ENCODE measurements at places on chromosomes 6 and 20.

DNA sequence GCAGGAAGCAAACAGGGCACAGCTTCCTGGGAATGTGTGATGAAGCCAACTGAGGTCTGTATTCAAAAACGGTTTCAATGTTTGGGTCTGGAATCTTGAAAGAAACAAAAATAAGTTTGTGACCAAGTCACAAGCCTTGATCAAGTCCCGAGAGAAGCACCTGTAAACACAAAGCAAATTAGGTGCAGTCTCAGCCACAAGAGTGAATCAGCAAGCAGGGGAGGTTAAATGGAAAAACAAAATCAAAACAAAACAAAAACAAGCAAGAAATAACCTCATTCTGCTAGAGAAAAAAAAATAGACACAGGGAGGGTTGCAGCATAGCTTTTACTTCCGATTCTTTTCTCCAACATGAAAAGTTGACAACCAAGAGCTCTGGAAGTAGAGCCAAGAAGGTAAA, 201.7 kb downstream of the CLIC5 start:
- DNase-seq, result no peak

GRCh38 chr6:112058243-112059032, 4.5 kb downstream of the CCN6 start:
- DNase-seq, result no peak

- no peak for DNase-seq
Observed at GRCh38 chr6:72466971-72467566, 154.8 kb upstream of the KCNQ5 start.

GRCh38 chr6:134093007-134093573, 40.7 kb upstream of the SLC2A12 start:
- DNase-seq, result no peak

DNA sequence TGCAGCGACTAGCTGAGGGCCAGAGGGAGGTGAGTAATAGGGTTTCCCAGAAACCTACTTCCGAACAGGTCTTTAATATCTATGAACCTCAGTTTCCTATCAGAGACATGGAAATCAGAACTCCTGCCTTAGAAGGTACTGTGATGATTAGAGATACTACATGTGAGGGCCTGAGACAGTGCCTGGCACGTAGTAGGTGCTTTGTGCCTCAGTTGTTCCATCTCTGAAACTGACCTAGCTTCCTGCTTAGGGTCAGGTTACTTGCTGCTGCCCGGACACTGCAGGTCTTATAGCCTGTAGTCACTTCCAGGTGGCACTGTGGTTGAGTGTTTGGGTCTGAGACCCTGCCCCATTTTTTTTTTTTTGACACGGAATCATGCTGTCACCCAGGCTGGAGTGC, 20.9 kb downstream of the RAB44 start:
- DNase-seq, result no peak

DNA sequence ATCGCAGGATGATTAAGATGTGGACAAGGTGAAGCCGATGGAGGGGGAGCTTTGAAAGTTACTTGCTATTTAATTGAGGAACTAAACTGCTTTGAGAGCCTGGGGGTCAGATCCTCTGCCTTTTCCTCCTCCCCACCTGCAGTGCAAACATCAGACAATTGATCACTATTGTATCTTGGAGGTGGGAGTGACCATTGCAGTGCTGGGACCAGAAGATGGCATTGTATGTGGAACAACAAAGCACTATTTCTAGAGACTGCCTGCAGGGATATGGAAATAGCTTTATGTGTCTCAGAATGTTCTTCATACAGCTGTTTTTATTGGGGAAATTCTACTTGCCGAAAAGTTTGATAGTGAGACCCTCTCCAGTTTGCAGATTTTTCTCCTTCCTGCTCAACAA, 4.2 kb downstream of the MOG start:
- no peak for DNase-seq

- DNase-seq, result peak; percentile 58
Observed at GRCh38 chr20:62117362-62117646, 5.0 kb upstream of the LSM14B start.

GRCh38 chr6:73024598-73024997, 200.7 kb downstream of the KHDC1L start:
- DNase-seq, result no peak

- DNase-seq, result no peak
Observed at GRCh38 chr6:124987291-124987690, 25.1 kb downstream of the RNF217 start.

- no peak for DNase-seq
Observed at GRCh38 chr20:4260102-4260501, 244.7 kb upstream of the RNF24 start.

DNA sequence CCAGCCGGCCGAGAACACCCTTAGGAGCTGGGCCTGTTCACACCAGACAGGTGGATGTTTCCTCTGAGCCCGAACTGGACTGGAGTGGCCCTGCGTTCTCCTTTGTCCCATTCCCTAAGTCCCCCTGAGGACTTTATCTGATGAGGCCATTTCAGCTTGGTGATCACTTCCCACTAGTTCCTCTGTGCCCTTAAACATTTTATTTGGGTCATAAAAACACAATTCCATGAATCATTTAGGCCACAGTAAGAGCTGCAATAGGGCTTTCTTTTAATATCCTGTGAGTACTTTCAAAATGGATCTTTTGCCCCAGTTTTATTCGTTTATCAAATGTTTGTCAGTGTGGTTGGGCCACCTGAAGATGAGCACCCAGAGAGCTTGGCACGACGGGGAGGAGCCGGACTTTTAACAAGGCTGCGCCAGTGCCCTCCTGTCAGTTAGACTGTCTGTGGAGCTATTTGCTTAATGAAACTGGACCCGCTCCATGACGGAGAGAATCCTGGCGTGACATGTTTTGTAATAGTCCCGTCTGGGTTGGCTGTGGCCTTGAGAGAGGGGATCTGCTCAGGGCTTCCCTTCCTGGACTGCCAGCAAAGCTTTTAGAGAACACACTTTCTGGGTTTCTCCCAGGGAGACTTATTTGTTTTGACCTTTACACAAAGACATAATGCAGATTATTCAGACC, 53.5 kb downstream of the ZDHHC14 start:
- peak; percentile 52 for DNase-seq

GRCh38 chr6:25753079-25753478, 1.5 kb upstream of the SLC17A4 start:
- no peak for DNase-seq

- peak; percentile 37 for DNase-seq
Observed at GRCh38 chr20:63102721-63103375, 96.1 kb upstream of the BHLHE23 start.

DNA sequence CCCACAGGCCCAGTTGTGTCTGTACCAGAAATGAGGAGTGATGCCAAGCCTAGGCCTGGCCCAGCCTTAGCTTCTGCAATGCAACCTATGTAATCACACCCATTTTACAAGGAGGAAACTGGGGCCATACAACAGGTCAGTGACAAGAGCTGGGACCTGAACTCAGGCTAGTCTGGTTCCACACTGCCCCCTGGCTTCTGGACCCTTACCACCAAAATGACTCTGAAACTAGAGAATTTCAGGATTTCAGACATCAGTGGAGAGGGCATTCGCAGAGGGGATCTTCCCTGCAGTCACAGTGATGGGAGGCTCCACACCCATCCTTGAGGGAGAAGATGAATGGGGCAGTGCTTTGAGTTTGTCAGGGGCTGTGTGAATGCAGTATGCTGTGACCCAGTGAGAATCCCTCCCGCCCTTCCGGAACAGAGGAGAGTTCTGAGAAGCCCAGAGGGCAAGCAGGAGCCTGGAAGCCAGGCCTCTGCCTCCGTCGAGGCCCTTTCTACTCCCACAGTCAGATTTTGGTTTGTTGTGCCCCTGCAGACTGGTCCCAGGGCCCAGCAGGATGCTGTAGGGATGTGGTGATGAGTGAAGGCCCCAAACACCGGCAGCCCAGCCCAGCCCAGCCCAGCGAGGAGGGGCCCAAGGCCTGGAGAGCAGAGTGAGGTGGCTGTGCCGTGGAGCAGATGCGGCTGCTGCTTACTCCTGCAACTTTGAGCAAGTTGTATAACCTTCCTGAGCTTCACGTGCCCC, 48.1 kb upstream of the MYL9 start:
- no peak for DNase-seq

- no peak for DNase-seq
Observed at GRCh38 chr6:119020597-119021561, 57.6 kb downstream of the FAM184A start.

DNA sequence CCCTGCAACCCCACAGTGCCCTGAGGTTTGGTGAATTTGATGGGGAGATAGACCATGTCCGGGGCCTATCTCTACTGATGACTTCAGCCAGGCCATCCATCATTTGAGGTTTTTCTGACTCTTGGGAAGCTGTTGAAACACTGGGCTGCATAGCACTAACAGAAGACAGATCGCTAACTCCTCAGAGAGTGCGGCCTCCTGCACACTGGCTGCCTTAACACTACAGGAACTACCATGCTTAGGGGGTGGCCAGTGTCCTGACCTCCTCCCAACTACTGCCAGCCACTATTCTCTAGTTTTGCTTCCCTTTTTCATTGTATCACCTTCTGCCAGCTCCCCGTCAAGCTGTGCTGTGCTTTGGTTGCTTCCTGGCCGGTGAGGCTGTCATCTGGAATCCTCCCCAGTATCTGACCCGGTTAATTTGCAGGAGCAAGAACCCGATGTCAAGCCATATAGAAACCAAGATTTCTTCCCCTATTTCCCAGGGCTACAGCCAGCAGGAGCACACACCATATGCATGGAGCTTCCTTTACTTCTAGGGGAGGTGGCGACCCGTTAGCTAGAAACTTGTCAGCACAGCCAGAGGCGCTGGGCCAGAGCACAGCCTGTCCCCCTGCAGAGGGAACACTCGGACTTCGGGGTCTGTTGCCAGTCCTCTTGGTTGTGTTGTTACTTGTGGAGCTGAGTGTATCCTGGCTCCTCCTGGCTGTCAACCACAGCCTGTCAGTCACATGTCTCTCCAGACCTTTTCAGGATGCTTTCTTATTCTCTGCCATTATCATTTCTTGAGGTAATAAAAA, 57.3 kb upstream of the TRAF3IP2 start:
- DNase-seq, result peak; percentile 80

GRCh38 chr6:163720005-163720404, 305.5 kb downstream of the QKI start:
- DNase-seq, result no peak

- DNase-seq, result no peak
Observed at GRCh38 chr20:49286689-49287551, 9.1 kb upstream of the ZNFX1 start.

- no peak for DNase-seq
Observed at GRCh38 chr6:129434091-129434490, 275.9 kb downstream of the ARHGAP18 start.

GRCh38 chr6:49001856-49002541, 461.1 kb downstream of the MMUT start:
- DNase-seq, result no peak

DNA sequence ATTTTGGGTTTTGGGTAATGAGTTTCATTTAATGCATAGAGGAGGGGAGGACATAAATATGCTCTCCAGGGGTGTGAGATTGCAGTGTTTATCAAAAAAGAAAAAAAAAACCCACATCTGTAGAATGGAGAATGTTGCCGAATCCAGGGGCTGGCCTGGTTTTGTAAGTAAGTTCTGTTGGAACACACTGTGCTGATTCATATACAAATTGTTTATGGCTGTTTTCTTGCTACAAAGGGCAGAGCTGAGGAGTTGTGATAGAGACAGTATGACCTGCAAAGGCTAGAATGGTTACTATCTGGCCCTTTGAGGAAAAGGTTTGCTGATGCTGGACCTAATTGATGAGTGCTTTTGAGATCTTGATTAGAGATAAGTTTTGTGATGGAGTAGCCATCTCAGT, 30.4 kb downstream of the SCAF8 start:
- DNase-seq, result no peak

- DNase-seq, result no peak
Observed at GRCh38 chr20:23145281-23145700, 59.2 kb upstream of the CD93 start.

DNA sequence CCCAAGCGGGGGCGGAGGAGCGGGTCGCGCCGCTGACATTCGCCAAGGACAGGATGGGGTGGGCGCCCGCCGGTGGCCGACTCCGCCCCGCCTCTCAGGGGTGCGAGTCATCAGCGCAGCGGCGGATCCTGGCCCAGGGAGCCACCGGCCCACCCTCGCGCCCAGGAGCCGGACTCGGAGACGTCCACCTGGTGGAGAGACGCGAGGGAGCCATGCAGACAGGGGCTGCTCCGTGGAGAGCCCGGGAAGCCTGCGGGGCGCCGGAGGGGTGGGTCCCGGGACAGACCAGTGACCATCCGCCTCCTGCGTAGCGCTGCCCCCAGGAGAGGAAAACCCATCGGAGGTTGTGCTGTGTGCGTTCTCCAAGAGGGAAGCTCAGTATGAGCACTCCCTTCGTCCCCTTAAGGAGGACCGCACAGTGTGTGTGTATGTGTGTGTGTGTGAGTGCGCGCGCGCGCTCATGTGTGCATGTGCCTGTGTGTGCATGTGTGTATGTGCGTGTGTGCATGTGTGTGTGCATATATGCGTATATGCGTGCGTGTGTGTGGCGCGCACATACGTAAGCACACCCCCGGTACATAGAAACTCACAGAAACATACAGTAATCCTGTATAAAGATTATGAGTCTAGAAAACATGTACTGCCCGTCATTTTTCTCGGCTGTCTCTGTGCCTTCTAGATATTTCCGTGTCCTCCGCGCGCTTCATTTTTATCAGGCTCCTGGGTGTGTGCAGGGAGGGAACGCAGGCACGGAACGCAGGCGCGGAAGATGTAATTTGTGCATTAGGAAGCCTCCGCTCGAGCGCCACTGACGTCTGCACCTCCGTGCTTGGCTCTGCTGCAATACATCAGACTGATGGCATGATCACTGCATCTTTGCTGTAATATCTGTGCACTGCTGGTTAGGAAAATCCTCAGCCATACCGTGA, 158.9 kb downstream of the TBXT start:
- peak; percentile 60 for DNase-seq

DNA sequence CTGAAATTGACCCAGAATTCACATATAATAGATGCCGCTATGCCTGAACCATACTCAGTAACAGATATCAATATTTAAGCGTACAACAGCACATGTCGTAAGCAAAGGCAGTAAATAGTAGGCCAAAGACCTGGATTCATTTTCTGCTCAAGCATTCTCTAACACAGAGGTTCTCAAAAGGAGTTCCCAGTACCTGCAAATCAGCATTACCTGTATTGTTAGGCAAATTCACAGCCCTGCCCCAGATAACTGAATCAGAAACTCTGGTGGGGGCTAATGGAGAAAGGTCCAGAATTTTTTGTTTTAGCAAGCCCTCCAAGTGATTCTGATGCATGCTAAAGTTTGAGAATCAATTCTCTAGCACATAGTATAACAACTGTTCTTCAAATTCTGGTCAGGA, 36.0 kb downstream of the RSPO3 start:
- no peak for DNase-seq

DNA sequence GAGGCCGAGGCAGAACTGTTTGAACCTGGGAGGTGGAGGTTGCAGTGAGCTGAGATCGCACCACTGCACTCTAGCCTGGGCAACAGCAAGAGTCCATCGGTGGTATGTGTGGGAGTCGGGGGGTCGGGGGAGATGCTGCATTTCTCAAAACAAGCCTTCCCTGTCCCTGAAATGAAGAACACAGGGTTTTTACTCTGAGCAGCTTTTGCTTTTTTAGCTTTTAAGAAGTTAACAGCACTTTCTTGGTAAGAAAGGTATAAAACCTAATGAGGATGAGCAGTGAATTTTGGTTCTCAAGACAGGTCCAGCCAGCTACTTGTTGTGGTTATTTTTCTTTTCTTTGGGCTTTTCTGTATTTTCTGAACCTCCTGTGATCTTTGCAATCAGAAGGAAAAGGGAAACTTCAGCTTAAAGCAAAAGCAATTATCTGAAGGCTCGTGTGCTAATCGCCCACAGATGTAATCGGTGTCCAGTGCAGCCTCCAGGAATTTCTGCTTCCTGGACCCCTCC, 3.7 kb downstream of the RPL10A start:
- no peak for DNase-seq

Measured in testis (tissue), 5 donors.